Lower lobe of right lung (tissue), 2 donors: ENCODE measurements at places on chromosomes 2 and 18. TPM values are rescaled to one million over a fixed set of nuclear protein-coding genes. Genes with fewer than 3 reads are reported as not detected.

The RGPD4 gene
- not detected for total RNA-seq

The SOWAHC gene
- total RNA-seq, result 20.8 TPM

The PDE11A gene
- 0.27 TPM for total RNA-seq

The CIB4 gene
- total RNA-seq, result not detected

The TUBB8B gene
- 0.47 TPM for total RNA-seq

The ARHGAP15 gene
- total RNA-seq, result 18.5 TPM

The EN1 gene
- 0.15 TPM for total RNA-seq

The SPC25 gene
- 0.50 TPM for total RNA-seq

The ME2 gene
- 42.4 TPM for total RNA-seq

The SMCHD1 gene
- 55.9 TPM for total RNA-seq

The TNFRSF11A gene
- total RNA-seq, result 3.9 TPM

- no peak overlapping the region for H3K27ac ChIP-seq
- H3K36me3 ChIP-seq, result no peaks in the 10 kb centered on the region
- DNase-seq, result no peak
- H3K4me1 ChIP-seq, result no peaks in the 10 kb centered on the region
- H3K27me3 ChIP-seq, result no peaks in the 10 kb centered on the region
These were observed 280.6 kb upstream of the PXDN start for GRCh38 chr2:2024751-2025481.

- H3K27me3 ChIP-seq, result no peaks in the 10 kb centered on the region
- no peak for DNase-seq
- no peaks in the 10 kb centered on the region for H3K36me3 ChIP-seq
- no peak overlapping the region for H3K4me3 ChIP-seq
- H3K27ac ChIP-seq, result no peak overlapping the region
These were observed 11.5 kb upstream of the ALPK2 start for GRCh38 chr18:58640428-58640805.

- no peaks in the 10 kb centered on the region for H3K4me1 ChIP-seq
- H3K27me3 ChIP-seq, result peaks cover 13% of the 10 kb centered on the region
- no peak for DNase-seq
- H3K27ac ChIP-seq, result no peak overlapping the region
- H3K4me3 ChIP-seq, result no peak overlapping the region
- no peaks in the 10 kb centered on the region for H3K36me3 ChIP-seq
These were observed 73.8 kb upstream of the TWIST2 start for GRCh38 chr2:238774071-238774470.

GRCh38 chr18:58310517-58310916, 266.5 kb downstream of the NEDD4L start:
- H3K27me3 ChIP-seq, result no peaks in the 10 kb centered on the region
- no peak overlapping the region for H3K4me3 ChIP-seq
- H3K27ac ChIP-seq, result peak overlapping the region; percentile 83
- peak; percentile 89 for DNase-seq

- DNase-seq, result no peak
- no peaks in the 10 kb centered on the region for H3K27me3 ChIP-seq
- peaks cover 38% of the 10 kb centered on the region for H3K4me1 ChIP-seq
- H3K27ac ChIP-seq, result no peak overlapping the region
These were observed 7.4 kb downstream of the CNNM4 start for GRCh38 chr2:96768083-96768561.

GRCh38 chr2:9971890-9972289, 20.4 kb downstream of the GRHL1 start:
- DNase-seq, result no peak
- H3K4me3 ChIP-seq, result no peak overlapping the region
- H3K4me1 ChIP-seq, result peaks cover 53% of the 10 kb centered on the region
- no peaks in the 10 kb centered on the region for H3K36me3 ChIP-seq
- H3K27ac ChIP-seq, result no peak overlapping the region

GRCh38 chr2:226754821-226755604, 44.6 kb downstream of the IRS1 start:
- peaks cover 11% of the 10 kb centered on the region for H3K4me1 ChIP-seq
- no peak for DNase-seq
- no peaks in the 10 kb centered on the region for H3K27me3 ChIP-seq
- no peak overlapping the region for H3K27ac ChIP-seq
- H3K36me3 ChIP-seq, result no peaks in the 10 kb centered on the region

DNA sequence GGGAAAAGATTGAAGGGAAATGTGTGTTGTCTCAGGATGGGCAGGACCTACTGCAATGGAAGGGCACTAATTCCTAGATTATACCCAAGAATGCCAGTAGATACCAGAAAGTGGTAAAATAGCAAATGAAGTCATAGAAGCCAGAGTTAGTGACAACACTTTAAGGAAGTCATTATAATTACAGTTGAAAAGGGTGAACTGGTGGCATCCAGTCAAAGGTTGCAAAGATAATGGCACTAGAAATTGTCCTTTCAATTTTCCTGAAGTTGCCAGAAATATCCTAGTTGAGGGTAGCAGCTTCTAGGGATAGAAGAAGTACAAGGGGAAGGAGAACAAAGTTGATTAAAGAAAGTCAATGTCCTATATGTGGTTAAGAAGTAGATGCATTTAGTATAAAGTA, 68.8 kb upstream of the GLS start:
- no peaks in the 10 kb centered on the region for H3K36me3 ChIP-seq
- peak overlapping the region; percentile 20 for H3K27ac ChIP-seq
- no peaks in the 10 kb centered on the region for H3K27me3 ChIP-seq
- peak overlapping the region; percentile 27 for H3K4me3 ChIP-seq
- peaks cover 4% of the 10 kb centered on the region for H3K4me1 ChIP-seq

- no peaks in the 10 kb centered on the region for H3K27me3 ChIP-seq
- H3K27ac ChIP-seq, result no peak overlapping the region
- no peak for DNase-seq
- H3K36me3 ChIP-seq, result no peaks in the 10 kb centered on the region
These were observed 181.2 kb downstream of the ATAD2B start for GRCh38 chr2:23745726-23746105.

- H3K4me1 ChIP-seq, result peaks cover 9% of the 10 kb centered on the region
- no peaks in the 10 kb centered on the region for H3K27me3 ChIP-seq
- H3K27ac ChIP-seq, result no peak overlapping the region
- H3K36me3 ChIP-seq, result no peaks in the 10 kb centered on the region
- DNase-seq, result no peak
These were observed 41.0 kb downstream of the AGAP1 start for GRCh38 chr2:235534678-235535422.

DNA sequence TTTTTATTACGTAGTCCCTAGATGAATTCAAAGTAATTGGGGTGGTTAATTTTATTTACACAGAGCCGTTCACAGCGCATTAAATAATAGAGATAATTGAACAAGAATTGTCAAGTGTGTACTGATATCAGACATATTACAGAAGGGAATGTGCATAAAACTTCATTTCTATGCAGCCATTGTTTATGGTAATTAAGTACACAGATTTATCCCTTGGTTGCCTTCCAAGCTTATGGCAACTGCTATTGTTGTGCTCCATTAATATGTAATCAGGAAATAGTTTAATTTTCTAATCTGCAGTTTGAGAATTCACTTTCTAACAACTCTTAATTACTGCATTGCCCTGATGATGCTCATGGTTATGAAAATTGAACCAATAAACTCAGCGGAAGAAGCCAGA, 47.3 kb upstream of the OTX1 start:
- DNase-seq, result no peak
- no peak overlapping the region for H3K4me3 ChIP-seq
- no peaks in the 10 kb centered on the region for H3K27me3 ChIP-seq
- no peaks in the 10 kb centered on the region for H3K4me1 ChIP-seq
- no peak overlapping the region for H3K27ac ChIP-seq
- no peaks in the 10 kb centered on the region for H3K36me3 ChIP-seq

DNA sequence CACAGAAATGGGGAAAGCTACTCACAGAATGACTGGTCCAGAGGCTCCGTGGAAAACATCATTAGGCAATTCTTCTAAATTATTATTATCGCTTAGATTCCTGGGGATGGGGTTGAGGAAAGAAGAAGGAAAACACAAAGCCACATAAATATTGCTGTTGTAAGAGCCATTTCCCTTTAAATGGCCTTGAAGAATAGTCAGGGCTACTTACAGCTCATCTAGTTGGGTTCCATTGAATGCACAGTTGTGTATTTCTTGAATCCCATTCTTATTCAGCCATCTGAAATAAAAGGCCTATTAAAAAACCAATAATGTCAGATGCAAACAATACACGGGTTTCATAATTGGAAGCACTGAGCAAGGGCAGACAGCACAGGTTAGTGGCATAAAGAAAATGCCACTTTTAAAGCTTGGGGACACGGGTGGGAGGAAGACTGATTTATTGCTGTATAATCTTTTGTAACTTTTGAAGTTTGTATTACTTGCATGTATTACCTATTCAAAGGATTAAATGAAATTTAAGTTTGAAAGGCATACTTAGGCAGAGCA, 171.4 kb downstream of the FSHR start:
- no peak overlapping the region for H3K27ac ChIP-seq
- H3K4me1 ChIP-seq, result no peaks in the 10 kb centered on the region
- no peak for DNase-seq
- H3K36me3 ChIP-seq, result no peaks in the 10 kb centered on the region
- no peak overlapping the region for H3K4me3 ChIP-seq

DNA sequence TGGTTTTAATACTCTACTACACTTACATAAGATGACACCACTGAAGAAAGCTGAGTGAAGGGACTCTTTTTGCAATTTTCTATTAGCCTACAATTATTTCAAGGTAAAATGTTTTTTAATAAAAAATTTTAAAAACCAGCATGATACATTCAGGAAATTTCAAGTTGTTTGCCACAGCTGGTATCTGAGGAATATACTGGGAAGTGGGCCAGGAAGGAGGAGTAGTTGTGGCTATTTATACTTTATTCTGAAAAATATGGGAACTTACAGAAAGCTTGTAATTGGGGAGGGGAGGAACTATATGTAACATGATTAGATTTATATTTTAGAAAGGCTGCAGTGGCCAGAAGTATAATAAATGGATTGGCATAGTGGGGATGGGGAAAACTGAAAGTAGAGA, 40.8 kb downstream of the WDR35 start:
- no peak for DNase-seq
- H3K36me3 ChIP-seq, result no peaks in the 10 kb centered on the region
- H3K4me1 ChIP-seq, result no peaks in the 10 kb centered on the region
- H3K27ac ChIP-seq, result no peak overlapping the region
- no peaks in the 10 kb centered on the region for H3K27me3 ChIP-seq

- H3K27me3 ChIP-seq, result no peaks in the 10 kb centered on the region
- H3K4me1 ChIP-seq, result no peaks in the 10 kb centered on the region
- DNase-seq, result no peak
- no peak overlapping the region for H3K27ac ChIP-seq
- no peaks in the 10 kb centered on the region for H3K36me3 ChIP-seq
These were observed 26.3 kb downstream of the TMEM163 start for GRCh38 chr2:134692499-134692898.

DNA sequence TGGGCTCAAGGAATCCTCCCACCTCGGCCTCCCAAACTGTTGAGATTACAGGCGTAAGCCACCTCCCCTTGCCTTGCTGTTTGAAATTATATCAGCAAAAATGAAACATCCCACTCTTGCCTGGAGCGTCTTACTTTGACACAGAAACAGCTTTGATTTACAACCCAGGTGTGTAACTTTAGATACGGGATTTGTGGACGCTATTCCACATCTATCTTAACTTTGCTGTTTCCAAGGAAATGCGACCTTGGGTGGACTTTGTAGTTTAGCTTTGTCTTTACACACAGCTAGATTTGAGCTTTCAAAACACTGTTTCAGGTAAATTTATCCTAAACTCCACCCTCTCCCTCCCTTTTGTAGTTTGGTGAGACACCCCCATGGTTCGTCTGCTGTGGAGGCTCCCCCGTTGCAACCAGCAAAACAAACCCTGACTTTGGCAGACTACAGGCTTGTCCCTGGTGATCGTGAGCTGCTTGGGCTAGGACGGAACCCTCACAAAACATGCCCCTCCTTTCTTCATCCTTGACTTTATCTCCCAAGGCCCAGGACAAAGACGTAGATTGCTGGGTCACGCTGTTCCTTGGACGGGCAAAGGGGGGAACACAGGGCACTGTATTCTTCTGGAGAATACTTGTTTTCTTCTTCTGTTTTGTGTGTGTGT, 5.5 kb upstream of the MSH6 start:
- DNase-seq, result no peak
- no peaks in the 10 kb centered on the region for H3K27me3 ChIP-seq
- H3K27ac ChIP-seq, result no peak overlapping the region
- peaks cover 3% of the 10 kb centered on the region for H3K4me1 ChIP-seq

DNA sequence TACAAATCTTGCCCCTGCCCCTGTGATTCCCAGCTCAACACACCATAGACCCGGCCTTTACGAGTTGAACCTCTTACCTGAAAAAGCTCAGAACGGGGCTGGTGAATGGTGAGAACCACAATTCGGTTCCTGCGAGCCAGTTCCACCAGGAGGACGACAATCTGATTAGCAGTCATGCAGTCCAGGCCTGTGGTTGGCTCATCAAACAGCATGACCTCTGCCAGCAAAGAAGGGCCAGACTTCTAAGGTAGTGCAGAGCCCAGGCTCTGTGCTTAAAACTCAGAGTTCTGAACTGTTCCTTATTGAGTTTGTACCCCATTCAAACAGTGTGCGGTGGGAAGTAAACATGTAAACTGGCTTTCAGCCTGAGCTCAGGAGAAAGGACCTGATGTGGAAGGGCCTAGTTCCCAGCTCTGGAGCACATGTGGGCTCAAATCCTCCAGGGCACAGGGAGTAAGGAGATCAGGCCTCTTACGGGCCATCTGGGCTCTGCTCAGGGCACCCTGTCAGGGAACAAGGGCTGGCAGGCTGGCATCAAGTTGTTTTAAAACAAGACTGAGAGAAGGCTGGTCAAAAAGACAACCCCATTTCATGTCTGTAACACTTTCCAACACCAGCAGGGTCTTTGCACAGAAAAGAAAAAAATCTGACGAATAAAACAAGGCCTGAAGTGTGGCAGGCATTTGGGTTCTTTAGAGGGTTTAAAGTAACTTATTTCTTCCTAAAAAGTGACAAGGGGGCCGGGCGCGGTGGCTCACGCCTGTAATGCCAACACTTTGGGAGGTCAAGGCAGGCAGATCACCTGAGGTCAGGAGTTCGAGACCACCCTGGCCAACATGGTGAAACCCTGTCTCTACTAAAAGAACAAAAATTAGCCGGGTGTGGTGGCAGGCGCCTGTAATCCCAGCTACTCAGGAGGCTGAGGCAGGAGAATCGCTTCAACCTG, 12.1 kb downstream of the ABCG5 start:
- DNase-seq, result no peak
- no peaks in the 10 kb centered on the region for H3K36me3 ChIP-seq
- H3K4me1 ChIP-seq, result peaks cover 2% of the 10 kb centered on the region
- no peak overlapping the region for H3K27ac ChIP-seq

DNA sequence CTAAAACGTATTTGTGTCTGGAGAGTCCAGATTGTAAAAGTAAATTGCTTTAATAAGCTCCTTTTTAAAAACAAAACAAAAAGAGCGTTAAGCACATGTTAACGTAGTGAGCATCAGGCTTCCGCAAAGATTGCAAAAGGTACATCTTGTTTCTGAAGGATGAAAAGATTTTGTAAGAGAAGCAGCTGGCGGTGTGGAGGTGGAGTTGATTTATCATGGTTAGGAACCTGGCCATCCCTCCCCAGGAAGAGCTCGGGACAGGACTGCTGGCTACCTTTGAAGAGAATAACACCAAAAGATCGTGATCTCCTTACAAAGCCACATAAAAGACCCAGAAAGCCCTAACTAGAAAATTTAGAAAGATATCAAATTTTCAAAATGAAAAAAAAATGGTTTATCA, 132.2 kb downstream of the DNER start:
- H3K4me1 ChIP-seq, result peaks cover 5% of the 10 kb centered on the region
- no peak overlapping the region for H3K4me3 ChIP-seq
- no peak overlapping the region for H3K27ac ChIP-seq
- DNase-seq, result no peak
